ENCODE measurements at places on chromosomes 11 and 22.

DNA sequence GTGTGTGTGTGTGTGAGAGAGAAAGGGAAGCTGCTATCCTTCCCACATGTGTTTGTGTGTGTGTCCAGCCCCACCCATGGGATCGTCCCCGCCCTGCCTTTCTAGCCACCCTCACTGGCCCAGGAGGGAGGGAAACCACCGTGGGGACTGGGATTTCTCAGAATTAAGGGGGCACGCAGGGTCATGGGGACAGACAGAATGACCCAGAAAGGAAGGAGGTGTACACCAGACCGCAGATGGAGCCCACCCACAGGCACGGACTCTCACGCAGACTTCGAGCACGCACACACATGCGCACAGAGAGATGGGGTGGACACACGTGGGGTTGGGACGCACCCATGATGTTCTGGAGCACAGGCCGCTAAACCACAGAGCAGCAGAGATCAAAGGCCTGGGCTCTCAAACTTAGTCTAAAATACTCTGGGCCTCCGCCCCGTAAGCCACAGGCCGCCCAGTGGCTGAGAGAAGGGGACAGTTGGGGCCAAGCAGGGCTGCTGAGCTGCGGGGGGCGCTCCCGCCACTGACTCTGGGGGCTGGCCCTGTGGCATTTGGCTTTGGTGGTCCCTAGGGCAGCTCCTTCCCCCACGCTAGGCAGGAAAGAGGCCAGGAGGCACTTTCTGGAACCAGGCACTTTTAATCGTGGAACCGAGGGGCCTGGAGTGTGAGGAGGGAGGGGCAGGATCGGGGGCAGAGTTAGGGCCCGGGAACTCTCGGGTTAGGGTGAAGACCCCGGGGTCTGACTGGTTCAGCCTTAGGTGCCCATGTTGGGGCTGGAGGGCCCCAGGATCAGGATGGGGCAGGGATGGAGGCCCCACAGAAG is 1.5 kb downstream of the IFITM5 start:
- no peak for DNase-seq

GRCh38 chr11:69018924-69019323 is 5.9 kb upstream of the MRGPRF start:
- no peak for DNase-seq

- DNase-seq = no peak
These were observed 66.8 kb downstream of the BRD1 start for GRCh38 chr22:49760630-49761571.

- DNase-seq = no peak
These were observed 82.9 kb upstream of the AKIP1 start for GRCh38 chr11:8828046-8828445.

DNA sequence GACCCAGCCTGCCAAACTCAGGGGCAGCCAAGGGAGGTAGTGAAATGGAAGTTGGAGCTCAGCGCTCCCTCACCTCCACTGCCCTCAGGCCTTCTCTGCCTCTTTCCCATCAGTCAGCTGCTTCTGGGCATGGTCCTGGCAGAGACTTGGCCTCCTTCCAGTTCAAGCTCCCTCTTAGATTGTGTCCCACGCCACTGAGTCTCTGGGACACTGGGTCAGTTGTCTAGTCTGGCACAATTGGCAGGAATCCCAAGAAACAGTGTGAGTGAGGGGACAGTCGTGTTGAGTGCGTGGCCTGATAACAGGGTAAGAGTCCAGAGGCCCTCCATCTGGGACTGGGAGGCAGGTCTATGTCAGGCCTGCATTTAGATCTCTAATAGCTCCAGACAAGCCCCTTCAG is 7.1 kb upstream of the SLC35E4 start:
- DNase-seq = no peak

DNA sequence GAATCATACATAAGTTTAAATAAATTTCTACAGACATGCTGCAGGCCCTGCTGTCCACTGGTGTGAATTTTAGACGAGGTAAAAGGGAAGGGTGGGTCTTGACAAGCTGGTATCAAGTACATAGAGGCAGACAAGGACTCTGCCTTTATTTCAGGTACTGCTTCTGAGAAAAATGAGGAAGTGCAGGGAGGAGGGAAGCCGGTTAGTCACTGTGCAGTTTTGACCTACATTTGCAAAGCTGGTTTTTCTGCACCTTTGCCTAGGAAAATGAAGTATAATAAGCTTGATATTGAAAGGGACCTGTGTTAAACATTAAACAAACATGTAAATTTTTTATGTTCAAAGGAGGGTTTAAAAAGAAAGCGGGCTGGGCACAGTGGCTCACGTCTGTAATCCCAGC is 24.6 kb downstream of the TMEM45B start:
- no peak for DNase-seq

GRCh38 chr11:100555931-100556330 is 131.2 kb upstream of the ARHGAP42 start:
- no peak for DNase-seq

DNA sequence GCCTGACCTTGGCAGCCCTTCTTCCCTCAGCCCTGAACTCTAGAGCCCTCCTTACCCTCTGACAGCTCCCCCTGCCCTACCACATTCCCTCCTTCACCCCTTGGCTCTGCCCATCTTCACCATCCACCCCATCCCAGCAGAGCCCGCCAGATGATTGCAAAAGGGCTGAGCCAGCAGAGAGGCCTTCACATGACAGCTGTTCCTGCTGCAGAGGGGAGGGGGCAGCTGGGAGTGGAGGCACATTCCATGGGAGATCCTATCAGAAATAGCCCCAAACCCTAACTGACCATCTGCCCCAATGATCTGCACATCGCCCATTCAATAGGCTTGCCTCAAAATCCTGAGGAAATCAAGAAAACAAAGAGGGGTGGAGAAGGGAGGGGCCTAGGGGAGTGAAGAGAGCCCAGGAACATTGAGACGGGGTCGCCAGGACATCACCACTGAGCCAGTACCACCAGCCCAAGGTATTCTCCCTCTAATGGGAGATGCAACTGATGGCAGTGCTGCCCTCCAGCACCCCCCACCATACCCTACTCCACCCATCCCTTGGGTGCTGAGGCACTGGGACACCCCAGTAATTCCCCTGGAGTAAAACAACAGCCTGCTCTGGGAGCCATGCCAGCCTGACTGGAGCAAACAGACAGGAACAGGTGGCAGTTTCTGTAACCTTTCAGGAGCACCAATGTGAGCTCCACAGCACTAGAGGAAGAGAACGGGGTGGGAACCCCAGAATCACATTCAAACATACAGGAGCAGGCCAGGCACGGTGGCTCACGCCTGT is 8.0 kb upstream of the AHNAK start:
- no peak for DNase-seq

DNA sequence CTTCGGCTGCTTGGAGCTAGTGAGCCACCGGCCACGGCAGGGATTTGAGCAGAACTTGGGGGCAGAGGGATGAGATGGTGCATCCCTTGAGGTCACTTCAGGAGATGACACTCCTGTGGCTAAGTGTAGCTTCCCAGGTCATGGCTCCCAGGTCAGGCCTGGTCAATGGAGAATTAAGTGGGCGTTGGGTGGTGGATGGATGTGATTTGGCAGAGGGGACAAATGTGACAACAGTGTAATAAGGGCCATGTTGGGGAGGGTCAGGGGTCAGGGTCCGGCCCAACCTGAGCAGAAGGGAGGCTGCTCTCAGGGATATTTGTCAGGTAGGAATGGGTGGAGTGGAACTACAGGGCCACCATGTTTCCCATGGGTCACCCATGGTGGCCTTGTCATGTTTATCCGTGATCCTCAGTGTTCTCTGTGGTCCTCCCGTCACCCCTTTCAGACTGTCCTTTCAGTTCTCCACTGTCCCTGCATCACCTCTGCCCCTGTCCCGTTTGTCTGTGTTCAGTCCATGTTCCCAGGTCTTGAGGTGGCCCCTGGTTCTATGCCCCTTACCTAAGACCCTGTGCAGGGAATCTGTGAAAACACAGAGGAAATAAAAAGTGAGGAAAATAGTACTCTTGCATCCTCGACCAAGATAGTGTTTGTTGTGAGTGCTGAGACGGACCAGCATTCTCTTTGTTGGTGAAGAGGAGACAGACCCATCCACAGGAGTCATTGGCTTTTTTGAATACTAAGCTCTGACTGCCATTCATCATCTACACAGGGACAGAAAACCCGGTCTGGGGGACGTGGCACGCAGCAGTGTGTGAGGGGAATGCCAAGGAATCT is 6.1 kb downstream of the SLC25A1 start:
- DNase-seq = no peak

GRCh38 chr22:27201741-27202140 is 544.4 kb downstream of the MIAT start:
- no peak for DNase-seq

DNA sequence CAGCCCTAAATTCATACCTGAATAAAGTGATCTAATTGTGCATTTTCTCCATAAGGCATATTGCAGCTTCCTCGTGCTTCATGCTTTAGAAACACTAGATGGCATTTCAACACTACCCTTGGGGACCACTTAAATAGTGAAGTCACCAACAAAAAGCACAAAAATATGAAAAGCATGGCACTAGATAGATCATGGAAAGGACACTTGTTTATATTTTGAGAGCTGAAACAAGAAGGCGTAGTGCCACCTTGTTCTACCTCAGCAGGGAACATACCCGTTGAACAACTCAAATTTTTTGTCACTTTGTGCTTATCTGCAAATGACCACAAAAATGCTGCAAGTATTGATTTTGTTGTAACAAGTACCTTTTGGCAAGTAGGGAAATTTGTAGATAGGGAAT is 8.6 kb downstream of the TBCEL start:
- no peak for DNase-seq

GRCh38 chr11:34745195-34745594 is 124.3 kb downstream of the EHF start:
- no peak for DNase-seq

DNA sequence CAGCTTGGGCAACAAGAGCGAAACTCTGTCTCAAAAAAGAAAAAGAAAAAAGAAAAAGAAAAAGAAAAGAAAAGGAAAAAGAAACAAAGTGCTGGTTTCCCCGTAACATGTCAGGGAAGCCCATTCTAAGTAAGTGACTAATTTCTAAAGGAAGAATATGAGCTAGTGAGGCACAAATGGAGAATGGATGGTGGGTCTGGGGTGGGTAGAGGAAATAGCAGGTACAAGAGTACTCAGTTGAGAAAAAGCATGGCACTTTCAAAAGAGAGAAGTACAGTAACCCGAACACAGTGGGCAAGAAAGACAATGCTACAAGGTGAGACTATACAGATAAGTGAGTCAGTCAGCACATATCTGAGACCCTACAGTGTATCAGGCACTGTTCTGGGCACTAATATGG is 4.5 kb downstream of the MAJIN start:
- no peak for DNase-seq

DNA sequence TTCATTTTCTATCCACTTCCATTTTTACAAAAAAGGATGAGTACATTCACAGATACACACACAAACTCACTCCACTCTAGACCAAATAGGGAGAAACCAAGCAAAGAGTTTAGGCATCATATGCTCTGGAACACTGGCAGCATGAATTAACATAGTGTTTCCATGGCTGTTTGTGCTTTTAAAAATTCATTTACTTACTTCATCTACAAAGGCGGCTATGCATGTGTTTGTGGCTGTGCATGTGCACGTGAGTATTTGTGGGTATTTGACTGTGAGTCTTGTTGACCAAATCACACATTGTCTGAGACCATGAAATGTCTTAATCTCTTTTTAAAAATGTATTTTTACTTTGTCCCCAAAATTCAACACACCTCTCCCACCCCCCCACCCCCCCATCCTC is 203.0 kb upstream of the SESN3 start:
- no peak for DNase-seq

DNA sequence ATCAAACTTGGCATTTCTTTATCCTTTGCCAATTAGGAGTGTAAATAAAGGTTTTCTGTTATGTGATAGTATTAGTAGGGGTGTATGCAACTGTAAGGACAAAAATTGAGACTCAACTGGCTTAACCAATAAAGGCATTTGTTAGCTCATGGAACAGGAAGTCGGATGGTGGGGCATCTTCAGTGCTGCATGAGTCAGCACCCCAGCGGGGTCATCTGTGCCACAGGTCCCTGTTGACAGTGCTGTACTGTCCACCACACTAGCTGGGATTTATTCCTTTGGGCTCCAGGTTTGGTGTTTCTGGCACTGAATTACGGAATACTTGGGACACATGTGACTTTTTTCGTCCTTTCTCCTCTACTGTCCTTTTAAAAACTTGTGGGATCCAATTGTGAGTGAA is 86.0 kb downstream of the PPP6R3 start:
- DNase-seq = no peak

DNA sequence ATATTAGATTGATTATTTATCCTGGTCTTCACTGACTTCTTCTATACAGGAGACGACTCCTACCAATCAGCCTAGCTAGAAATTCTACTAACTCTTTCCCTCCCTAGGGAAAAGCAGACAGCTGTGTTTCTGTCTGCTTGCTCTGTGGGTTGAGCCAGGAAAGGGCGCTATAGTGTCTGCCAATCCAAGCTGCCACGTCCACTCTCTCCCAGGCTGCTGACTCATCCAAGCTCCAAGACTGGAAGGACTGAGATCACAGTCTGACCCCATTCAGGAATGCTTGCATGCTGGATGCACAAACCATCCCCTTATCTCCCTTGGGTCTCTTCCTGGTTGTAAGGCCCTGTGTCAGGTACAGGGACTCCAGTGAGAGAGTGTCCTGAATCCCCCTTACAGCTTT is 955.6 kb downstream of the OPCML start:
- peak; percentile 9 for DNase-seq

DNA sequence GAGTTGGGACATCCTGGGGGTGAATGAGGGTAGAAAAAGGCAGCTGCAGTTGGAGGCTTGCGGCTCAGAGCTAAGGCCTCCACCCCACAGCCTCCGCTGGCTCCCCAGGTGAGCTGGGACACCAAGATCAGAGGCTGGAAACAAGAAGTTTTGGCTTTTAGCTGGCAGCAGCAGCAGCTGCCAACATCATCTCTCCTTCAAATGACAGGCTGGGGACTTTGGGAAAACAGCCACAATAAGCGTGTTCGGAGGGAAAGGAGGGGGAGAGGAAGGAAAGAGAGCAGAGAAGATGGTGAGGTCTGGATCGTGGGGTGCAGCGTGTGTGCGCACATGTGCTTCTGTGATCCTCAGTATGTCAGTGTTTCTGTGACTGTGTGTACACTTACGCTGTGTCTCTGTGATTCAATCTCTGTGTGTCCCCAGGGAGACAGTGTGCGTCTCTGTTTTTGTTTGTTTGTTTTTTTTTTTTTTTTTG is 62.0 kb upstream of the RASD2 start:
- no peak for DNase-seq

- DNase-seq = no peak
These were observed 9.6 kb downstream of the MGAT3 start for GRCh38 chr22:39466228-39467006.

DNA sequence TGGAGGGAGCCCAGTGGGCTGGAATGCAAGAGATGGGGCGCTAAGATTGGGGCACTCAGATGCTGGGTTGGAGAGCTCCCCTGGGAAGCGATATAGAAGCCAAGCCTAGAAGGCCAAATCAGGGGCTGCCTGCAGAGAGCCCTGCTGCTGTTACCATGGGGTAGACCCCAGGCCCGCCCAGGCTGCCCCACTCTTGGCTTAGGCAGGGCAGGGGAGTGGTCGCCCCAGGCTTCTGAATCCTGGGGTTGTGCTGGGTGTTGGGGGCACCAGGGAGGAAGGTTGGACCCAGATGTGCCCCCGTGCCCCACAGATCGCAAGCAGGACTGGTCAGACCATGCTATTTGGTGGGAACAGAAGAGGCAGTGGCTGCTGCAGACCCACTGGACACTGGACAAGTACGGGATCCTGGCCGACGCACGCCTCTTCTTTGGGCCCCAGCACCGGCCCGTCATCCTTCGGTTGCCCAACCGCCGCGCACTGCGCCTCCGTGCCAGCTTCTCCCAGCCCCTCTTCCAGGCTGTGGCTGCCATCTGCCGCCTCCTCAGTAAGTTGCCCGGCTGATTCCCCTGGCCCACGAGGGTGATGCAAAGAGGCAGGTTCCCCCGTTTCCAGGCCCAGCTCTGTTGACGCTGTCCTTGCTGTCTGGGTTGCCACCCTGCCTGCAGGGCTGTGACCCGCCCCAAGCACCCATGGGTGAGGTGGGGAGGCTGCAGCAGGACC is 3.9 kb downstream of the FERMT3 start:
- no peak for DNase-seq
